ENCODE measurements at places on chromosomes 4 and X.

DNA sequence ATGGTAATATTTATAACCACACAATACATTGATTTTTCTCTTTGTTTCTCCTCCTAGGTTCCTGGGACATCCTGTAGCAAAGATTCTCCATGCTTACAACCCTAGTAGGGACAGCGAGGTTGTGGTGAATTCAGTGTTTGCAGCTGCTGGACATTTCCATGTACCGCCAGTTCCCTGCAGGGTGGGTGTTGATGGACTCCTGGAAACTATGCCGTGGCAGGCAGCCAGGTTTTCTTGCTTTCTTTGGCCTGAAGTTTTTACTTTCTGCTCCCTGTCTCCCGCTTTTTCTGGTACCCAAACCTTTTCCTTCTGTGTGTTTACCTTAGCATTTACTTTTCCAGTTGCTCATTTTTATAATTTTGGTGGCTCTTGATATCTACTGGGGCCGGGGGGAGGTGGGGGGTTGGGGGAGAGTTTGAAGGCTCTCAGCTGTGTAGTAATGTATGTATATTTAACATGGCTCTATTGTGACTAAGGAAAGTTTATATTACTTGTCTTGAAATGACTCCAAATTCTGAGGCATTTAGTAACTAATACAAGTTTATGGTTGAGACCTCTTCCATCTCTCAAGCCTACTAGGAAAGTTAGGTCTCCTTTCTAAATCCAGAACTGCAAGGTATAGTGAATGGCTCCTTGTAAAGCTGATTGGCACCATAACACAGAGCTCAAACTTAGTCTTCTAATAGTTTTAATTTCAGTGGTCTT is 89.7 kb downstream of the TMEM131L start:
- DNase-seq, result no peak

- no peak for DNase-seq
Observed at GRCh38 chrX:110286106-110286505, 31.8 kb downstream of the AMMECR1 start.

GRCh38 chr4:174036111-174036510 is 247.4 kb downstream of the FBXO8 start:
- no peak for DNase-seq

DNA sequence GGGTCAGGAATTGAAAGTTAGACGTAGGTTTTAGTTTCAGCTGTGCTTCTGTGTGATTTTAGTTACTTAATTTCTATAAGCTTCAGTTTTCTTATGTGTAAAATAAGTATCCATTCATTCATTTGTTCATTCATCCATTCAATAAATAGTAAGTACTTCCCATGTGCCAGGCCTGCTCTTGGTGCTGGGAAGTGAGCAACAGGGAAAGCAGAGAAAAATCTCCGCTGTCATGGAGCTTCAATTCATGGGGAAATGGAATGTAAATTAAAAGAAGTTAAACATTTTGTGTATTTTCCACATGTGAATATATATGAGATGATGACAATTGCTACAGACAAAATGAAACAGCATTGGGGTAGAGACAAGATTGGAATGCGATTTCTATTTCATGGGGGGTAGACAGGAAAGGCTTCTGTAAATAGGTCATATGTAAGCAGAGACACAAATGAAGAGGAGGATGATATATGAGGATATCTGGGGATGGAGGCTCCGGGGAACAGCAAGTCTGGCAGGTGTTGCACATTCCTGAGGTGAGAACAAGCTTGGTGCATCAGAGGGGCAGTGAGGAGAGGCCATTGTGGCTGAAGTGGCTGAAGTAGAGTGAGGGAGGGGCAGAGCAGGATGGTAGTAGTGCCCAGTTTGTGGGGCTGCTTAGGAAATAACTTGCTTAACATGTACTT is 66.2 kb downstream of the FHIP1A start:
- no peak for DNase-seq

DNA sequence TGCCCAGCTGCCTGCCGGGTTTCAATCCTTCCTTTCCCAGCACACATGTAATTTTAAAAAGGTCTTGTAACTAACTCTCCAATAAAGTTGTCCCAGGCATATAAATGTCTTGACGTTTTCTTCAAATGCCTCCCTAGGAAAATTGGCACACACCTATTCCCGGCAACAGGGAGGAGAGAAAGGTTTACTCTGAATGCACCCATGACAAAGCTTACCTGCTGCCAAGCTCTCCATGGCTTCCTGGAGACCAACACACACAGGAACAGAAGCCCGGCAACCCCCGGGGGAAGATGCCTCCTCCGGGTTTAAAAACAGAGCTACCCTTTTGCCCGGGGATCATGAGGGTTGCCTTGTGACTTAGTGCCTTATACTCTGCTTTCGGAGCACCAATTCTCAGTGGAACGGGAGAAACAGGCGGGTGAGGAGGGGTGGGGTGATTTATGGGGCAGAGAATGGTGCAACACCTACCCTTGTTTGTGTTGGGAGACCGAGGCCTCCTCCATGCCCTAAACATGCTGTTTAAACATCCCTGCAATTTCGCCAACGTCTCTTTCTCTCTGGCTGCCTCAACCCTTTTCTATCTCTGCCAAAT is 4.8 kb upstream of the GYG2 start:
- no peak for DNase-seq

GRCh38 chr4:38067499-38067898 is 107.3 kb downstream of the PTTG2 start:
- DNase-seq, result no peak

DNA sequence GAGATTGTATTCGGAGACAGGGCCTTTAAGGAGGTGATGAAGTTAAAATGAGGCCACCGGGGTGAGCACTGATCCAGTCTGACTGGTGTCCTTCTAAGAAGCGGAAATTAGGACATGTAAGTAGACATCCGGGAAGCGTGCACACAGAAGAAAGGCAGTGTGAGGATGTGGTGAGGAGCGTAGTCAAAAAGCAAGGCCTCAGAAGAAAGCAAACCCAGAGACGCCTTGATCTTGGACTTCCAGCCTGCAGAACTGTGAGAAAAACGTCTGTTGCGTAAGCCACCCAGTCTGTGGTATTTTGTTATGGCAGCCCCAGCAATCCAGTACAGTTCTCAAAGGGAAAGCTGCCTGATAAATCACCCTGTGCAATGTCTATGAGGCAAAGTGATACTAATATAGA is 153.5 kb downstream of the KCNIP4 start:
- DNase-seq, result no peak
